ENCODE measurements at places on chromosomes 7 and 10.

DNA sequence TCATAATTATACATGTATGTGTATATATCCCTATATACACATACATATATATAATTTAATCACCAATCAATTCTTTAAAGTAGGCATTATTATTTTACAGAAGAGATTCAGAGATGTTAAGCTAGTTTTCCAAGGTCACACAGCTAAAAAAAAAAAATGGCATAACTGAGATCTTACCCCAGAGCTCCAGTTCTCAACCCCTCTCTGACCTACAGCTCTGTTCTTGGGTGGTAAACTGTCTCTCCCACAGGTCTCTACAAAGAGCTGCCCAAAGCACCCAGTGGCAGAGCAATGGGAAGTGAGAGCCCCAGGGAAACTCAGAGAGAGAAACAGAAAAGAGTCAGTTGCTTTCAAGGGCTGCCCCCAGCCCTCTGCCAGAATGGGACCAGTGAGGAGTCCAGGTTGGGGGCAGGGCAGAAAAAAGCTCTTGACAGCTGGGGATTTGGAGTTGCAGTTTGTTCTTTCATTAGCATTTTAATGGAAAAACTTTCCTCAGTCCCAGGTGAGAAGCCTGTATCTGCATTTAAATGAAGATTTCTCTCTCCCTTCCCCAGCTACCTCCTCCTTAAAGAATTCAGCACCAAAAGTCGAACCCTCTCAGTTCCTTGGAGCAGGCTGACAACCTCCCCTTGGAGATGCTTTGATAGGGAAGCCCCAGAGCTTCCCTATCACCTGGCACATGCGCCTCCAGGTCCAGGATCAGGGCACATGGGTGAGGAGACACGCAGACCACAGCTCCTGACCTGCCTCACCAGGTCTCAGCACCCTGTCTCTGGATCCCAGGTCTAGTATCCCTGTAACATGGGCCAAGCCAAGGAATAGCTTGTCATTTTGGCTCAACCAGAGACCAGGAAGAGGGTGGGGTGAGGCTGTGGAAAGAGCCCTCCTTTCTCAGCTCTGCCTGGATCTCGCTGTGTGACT lies 388.1 kb downstream of the PLXNA4 start:
- DNase-seq, result no peak
- H3K27me3 ChIP-seq, result no peaks in the 10 kb centered on the region
- H3K4me1 ChIP-seq, result no peaks in the 10 kb centered on the region

DNA sequence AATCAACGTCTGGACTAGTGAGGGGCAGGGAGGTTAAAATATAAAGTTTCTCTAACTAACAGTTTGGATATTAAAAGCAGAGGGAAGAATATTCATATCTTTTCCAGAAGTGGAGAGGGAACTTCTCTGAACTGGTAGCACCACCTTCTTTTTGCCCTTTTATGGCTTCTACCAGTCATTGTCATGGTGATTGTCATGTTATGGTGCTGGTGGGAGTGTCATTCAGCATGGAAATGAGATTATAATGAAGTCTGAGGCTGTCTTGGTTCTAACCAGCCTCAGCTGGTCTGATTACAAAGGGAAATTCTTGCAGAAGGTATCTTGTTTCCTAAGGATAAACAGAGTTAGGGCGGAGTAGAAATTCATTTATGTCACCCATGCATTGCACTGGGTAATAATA lies 523.8 kb downstream of the ZWINT start:
- no peaks in the 10 kb centered on the region for H3K36me3 ChIP-seq
- no peak overlapping the region for H3K4me3 ChIP-seq
- DNase-seq, result no peak
- no peaks in the 10 kb centered on the region for H3K4me1 ChIP-seq

DNA sequence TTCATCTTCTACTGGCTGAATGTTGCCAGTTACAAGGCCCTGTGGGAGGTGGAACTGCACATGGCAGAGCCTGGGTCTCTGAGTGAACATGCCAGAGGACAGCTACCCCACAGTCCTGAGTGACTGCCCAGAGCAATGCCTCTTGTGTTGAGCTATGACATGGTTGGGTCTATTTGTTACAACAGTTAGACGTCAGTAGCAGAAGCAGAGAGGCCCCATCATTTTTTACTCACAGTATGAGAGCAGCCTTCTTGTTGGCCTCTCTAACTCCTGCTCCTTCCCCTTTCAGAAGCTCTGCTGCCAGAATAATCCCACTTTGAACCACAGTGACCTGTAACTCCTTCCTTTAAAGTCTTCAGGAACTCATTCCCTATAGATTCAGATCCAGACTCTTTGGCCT lies 30.8 kb upstream of the NRP1 start:
- no peaks in the 10 kb centered on the region for H3K4me1 ChIP-seq
- no peak for DNase-seq
- H3K4me3 ChIP-seq, result no peak overlapping the region
- no peak overlapping the region for H3K27ac ChIP-seq
- no peaks in the 10 kb centered on the region for H3K36me3 ChIP-seq
- no peaks in the 10 kb centered on the region for H3K27me3 ChIP-seq

DNA sequence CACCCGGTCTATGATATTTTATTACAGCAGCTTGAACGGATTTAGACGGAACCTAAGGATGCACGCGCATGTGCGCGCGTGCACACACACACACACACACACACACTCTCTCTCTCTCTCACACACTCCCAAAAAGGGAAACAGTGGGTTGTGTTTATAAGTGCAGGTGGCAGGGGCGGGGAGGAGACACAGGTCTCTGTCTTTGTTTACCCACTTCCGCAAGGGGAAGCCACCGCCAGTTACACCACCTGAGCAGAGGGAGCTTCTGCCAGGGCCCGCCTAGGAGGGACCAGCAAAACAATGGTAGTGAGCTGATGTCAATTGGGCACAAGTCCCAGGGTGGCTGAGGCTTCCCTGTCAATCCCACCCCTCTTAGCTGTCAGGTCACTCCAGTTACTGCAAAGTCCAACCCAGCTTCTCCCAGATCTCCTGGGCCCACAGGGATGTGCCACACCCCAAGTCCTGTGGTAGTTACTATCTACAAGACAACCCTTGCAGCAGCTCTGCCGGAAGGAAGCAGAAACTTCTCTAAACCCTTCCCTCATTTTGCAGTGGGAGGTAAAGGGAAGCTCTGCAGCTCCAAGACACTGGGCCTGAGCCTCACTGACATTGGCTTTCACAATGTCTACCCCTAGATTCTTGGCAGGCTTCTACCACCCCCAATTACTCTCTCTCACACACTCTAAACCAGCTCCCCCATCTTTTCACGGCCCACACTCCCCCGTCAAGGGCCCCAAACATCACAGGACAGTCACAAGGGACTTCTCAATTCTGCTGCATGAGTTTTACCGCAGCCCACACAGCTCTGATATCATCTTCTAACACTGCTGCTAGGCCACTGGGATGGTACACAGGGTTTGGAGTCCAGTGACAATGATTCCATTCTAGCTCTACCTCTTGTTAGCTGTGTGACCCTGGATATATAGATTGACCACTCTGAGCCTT lies 17.6 kb downstream of the ANXA11 start:
- peak overlapping the region; percentile 94 for H3K27ac ChIP-seq
- peak; percentile 94 for DNase-seq
- H3K27me3 ChIP-seq, result no peaks in the 10 kb centered on the region

DNA sequence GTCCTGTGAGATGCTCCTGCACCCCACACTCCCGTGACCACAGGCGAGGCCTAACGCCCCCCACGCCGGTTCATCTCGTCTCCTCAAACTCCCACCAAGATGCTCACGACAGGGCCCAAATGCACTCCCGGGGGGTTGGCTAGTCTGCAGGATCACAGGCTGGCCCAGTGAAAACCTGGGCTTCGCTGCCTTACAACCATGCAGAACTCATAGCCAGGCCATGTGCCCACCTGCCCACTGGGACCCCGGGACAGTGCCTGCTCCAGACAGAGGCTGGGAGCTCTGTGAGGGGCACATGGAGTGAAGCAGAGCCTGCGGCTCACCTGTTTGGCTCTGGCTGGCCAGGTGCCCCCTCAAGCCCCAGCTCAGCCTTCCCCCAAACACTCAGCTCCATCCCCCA lies 9.4 kb upstream of the GPER1 start:
- H3K27ac ChIP-seq, result no peak overlapping the region
- no peak overlapping the region for H3K4me3 ChIP-seq
- H3K27me3 ChIP-seq, result no peaks in the 10 kb centered on the region
- DNase-seq, result no peak
- H3K4me1 ChIP-seq, result no peaks in the 10 kb centered on the region

GRCh38 chr10:130472236-130472635 lies 336.0 kb downstream of the GLRX3 start:
- H3K27ac ChIP-seq, result no peak overlapping the region
- no peak overlapping the region for H3K4me3 ChIP-seq
- no peak for DNase-seq
- no peaks in the 10 kb centered on the region for H3K27me3 ChIP-seq
